Activated naive CD4-positive, alpha-beta T cell treated with anti-CD3 and anti-CD28 coated beads, Interleukin-2, amount 50 U/mL, for 72 hours (primary cell): ENCODE measurements at places on chromosomes 7 and 10.

GRCh38 chr10:123854498-123854897 is 37.1 kb downstream of the CPXM2 start:
- no peak for DNase-seq

DNA sequence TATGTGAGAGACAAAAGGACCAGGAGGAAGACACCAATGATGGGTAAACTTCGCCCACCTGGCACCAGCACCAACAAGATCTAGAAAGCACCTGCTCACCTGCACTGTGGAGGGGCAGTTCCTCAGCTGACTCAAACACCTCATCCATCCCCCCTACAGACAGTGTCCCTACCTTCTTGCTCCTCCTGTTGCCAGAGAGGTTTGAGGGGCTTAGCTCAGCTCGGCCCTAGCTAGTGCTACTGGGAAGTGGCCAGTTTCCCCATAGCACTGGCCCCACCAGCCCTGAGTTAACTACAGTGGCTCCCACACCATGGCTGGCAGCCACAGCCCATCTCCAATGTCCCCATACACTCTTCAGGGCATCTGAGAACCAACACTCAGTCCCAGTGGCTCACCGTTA is 70.8 kb downstream of the GRID1 start:
- no peak for DNase-seq

GRCh38 chr10:4685904-4686643 is 139.9 kb upstream of the AKR1E2 start:
- DNase-seq = no peak

DNA sequence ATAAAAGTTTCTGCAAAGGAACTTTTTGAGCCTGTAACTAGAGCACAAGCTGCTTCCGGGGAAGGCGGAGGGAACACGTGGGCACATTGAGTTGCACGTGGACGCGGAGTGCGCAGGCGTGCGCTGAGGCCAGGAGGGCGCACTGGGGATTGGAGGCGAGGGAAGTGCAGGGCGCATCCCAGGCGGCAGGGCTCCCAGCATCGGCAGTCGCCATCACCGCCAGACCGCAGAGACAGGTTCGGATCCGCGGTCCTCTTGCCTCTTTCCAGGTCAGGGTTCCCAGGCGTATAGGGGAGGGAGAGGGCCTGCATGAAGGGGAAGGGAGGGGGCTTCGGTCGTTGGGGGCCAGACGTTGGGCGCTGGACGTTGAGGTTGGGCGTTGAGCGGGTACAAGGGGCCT is at the start of gene TDRD1:
Gene TDRD1 (plus strand): TSS at position 206 of the 400 bp plus-strand sequence. CDS start 8,479 bp downstream, outside the sequence.
- no peak for DNase-seq

GRCh38 chr10:92463582-92463981 is 110.3 kb downstream of the IDE start:
- no peak for DNase-seq

DNA sequence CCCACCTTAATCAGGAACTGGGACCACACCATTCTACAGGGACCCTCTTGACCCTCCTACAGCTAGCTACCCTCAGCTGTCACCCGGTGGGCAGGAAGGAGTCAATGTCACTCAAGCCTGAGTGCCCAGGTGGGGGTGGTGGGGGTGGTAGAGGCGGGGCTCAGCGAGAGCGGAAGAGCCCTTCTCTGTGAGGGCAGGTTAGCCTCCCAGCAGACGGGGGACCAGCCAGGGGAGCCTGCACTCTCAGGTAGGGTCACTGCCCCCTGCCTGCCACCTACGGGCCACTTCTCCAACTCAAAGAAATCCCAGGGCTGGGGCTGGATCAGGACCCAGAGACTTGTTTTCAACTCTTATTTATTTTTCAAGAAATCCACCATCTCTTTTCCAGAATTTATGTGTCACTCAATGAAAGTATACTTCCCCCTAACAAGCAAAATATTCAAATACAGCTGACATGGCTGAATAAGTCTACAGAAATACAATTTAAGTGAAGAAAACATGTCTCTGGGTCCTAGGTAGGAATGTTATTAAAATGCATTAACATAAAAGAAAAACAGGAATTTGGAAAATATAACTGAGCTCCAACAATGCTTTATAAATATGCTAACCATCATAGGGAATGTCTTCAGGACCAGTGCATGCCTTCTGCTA is 63.4 kb upstream of the DDC start:
- DNase-seq = no peak

DNA sequence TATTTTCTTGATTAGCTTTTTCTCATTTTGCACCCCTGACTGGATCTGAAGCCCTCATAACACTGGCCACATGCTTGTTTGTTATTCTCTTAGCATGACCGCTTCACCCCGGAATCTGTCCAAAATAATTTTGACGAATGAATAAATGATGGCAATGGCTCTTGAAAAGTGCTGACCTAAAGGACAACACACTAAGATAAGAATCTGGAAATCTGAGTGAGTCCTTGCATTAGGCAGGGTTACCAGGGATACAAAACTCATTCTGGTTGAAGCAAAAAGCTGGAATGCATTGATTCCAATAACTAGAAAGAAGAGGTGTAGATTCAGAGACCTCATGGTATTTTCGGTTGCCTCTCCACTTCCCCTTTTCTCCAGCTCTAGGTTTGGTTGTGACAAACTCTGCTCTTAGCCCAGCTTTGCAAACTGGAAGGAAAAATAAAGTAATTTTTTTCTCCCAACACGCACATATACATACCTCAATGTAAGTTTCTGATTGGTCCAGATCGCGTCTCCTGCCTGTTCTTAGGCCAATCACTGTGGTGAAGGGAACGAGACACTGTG is 157.4 kb downstream of the SKIDA1 start:
- no peak for DNase-seq

GRCh38 chr10:105024184-105024583 is 383.1 kb downstream of the SORCS3 start:
- DNase-seq = no peak

DNA sequence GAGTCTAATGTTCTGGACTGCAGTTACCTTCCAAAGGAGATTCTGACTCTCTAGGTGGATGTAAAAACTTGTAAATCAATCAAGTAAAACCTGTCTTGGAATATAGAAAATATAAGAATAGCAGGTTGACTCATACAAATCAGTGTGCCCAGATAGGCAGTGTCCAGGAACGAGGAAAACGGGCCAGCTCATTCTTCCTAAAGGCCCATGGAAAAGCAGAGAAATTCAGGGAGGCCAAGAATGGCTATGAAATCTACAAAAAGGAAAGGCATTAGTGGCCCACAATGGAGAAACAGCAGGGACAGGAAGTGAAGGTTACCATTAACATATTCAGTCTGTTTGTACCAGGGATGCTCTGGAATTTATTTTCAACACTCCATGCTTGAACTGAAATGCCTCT is 14.9 kb downstream of the GLI3 start:
- no peak for DNase-seq

DNA sequence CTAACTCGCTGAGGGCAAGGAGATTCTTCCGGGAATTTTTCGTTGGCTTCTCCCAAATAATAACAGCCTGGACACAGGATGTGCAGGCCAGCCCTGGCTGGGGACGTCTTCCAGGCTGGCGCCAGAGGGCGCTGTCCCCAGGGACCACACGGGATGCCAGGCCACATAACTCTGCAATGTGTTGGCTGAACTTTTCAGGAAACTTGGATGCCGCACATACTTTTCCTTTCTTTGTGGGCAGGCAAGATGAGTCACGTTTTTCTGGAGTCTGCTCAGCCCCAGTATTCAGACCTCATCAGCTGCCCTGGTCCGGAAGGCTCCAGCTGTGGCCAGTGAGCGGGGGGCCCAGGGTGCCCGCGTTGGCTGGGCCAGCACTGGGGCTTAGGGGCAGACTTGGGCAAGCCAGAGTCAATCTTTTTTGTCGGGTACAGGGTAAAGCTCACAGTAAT is 122.7 kb downstream of the PRKAG2 start:
- DNase-seq = no peak

- peak; percentile 3 for DNase-seq
Observed at GRCh38 chr7:154698726-154699291, 304.1 kb downstream of the PAXIP1 start.

DNA sequence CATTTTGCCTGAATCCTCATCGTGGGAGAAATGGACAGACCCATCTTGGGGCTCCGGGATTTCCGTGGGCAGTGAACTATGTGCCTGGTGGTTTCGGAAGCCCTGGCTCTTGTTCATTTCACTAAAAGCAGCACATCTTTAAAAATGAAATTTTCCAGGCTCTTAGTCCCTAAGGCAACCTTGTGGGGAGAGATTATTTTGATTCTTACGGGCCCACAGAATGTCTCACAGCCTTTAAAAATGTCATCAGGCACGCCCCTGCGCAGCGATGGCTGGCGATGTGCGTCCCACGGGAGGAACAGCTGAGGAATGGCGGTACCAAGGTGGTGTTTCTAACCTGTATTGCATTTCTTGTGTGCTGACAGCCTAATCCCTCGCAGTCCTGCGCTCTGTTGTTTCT is 189.7 kb downstream of the CCDC3 start:
- no peak for DNase-seq

GRCh38 chr7:111789870-111790269 is 227.6 kb upstream of the IMMP2L start:
- no peak for DNase-seq

- DNase-seq = no peak
Observed at GRCh38 chr10:9900751-9901150, 1116.9 kb upstream of the CELF2 start.

GRCh38 chr7:8627325-8627724 is 193.9 kb downstream of the NXPH1 start:
- no peak for DNase-seq

GRCh38 chr10:131753336-131753735 is 147.5 kb upstream of the PPP2R2D start:
- no peak for DNase-seq

DNA sequence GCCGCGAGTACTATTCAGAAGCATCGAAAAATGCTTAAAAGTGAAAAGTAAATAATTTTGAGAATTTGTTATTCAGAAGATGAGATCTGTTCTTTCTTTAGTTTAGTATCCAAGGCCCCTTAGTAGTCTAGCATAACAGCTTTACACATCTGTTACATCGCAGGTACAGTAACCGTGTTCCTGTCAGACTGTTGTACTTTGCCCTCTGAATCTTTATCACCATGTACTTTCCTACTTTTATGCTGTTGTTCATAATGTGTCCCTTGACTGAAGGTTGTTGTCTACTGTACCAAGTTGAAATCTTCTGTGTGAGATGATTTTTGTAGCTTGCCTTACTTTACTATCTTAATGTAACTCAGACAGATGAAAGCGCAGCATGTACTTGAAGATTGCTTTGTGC is 38.3 kb downstream of the WAC start:
- DNase-seq = no peak

GRCh38 chr10:13946209-13946460 is 359.4 kb downstream of the PRPF18 start:
- no peak for DNase-seq

DNA sequence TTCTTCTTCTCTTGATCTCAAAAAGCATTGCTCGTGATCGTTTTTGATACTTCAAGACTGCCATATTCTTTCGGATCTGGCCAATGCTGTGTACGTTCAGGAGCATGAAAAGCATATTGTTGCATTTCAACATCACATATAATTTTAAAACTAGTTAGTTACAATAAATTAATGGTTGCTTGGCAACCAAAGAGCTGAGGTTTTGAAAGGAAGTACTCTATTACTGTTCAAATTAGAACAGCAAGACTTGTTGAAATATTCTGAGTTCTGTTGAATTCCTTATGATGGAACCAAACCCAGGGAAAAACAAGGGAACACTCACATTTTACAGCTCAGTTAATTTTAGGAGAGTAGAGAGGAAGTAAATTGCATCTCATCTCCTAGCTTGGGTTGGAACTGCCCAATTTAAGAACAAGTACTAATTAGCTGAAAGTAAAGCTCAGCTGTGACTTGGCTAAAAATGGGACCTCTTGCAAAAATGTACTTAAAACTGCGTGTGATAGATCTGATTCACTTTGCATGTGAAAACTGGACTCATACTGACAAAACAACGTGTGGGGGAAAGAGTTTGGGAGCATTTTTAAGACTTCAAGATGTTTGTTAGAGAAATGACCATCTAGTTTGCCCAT is 21.2 kb downstream of the OR9A2 start:
- DNase-seq = no peak

DNA sequence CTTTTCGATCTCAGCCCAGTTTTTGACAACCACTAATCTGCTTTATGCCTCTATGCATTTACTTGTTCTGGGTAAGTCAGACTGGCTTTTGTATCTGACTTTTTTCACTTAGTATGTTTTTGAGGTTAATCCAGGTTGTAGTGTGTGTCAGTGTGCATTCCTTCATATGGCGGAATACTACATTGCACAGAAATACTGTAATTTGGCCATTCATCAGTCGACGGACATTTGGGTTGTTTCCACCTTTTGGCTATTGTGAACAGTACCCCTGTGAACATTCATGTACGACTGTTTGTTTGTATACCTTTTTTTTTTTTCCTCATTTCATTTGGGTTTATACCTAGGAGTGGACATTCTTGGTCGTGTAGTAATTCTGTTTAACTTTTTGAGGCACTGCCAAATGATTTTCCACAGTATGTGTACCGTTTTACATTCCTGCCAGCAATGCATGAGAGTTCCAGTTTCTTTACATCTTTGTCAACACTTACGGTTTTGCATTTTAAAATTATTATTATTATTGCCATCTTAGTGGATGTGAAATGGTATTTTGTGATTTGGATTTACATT is 57.4 kb downstream of the MKLN1 start:
- no peak for DNase-seq

GRCh38 chr7:137895301-137896221 is 48.8 kb upstream of the DGKI start:
- peak; percentile 51 for DNase-seq

GRCh38 chr7:27237735-27238334 is 4.8 kb upstream of the EVX1 start:
- DNase-seq = no peak

GRCh38 chr7:131546583-131547141 is 9.8 kb downstream of the PODXL start:
- DNase-seq = peak; percentile 76

- DNase-seq = no peak
Observed at GRCh38 chr7:25714013-25714412, 438.0 kb upstream of the NFE2L3 start.

- no peak for DNase-seq
Observed at GRCh38 chr7:2131800-2132199, 100.9 kb downstream of the MAD1L1 start.

DNA sequence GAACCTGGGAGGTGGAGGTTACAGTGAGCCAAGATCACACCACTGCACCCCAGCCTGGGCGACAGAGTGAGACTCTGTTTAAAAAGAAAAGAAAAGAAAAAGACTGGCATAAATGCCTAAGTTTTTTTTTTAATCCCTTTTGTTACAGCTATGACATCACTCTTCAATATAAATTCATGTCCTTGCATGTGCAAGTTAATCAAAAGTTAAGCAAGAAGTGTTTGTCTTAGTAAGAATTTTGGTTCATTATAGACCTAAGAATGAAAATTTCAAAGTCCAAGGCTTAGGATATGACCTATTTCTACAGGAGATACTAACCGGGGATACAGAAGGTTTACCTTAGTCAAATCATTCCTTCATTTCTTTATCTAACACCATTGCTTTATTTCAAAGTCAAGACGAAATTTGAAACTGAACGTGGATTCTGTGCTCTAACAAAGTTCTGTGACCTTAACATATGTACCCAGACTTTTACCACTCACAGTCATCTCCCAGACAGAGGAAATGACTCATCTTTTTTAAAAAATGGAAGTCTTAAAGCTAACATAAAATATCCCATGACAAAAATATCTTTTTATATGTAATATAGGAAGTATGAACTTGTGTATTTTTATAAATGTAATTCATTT is 29.3 kb upstream of the ITGB8 start:
- no peak for DNase-seq
